ENCODE measurements at places on chromosomes 4 and X.
A peak's percentile ranks its signal among the peaks of the same experiment; 100 is the strongest.

- DNase-seq = no peak
Measured at GRCh38 chrX:44451056-44451455, 91.6 kb downstream of the FUNDC1 start.

GRCh38 chr4:61445374-61446063, 245.4 kb downstream of the ADGRL3 start:
- no peak for DNase-seq

- DNase-seq = peak; percentile 23
Measured at GRCh38 chr4:112513971-112514646, 1.9 kb downstream of the NEUROG2 start.

- no peak for DNase-seq
Measured at GRCh38 chr4:57494821-57495220, 384.6 kb upstream of the IGFBP7 start.

DNA sequence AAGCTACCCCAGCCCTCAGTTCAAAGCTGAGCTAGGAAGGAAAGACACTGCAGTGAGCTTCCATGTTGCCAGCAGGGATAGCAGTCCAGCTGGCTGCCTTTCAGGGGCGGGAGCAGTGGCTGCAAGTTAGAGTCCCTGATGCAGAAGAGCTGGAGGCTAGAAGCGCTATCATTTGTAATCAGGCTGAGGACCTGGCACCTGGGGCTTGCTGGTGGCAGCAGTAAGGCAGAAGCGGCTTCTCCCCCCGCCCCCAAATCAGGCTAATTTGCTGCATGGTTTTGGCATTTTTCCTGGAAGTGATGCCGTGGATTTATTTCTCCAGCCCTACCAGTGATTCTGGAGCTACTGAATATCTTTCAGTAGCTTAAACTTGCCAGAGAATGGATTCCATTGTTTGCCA, 203.3 kb downstream of the CLCN4 start:
- no peak for DNase-seq

GRCh38 chrX:121307449-121307848, 260.0 kb downstream of the GLUD2 start:
- DNase-seq = no peak

DNA sequence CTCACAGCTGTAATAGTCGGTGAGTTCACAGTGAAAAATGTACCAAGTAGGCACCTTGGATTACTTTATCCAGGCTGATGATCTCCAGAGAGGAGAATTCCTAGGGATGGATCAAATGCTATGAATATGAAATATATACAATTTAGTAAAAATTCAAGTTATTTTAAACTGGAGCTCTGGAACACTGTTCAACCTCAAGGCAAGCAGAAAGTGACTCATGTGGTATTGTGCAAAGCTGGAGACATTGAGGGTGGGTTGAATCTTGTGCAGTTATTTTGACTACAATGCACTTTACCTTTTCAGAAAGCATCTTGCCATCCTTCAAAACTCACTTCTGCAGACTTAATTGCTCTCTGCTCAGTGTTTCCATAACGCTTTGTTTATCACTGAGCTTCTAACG, 43.4 kb downstream of the OSTC start:
- DNase-seq = no peak

GRCh38 chrX:45068569-45068968, 132.1 kb downstream of the DIPK2B start:
- DNase-seq = peak; percentile 16

DNA sequence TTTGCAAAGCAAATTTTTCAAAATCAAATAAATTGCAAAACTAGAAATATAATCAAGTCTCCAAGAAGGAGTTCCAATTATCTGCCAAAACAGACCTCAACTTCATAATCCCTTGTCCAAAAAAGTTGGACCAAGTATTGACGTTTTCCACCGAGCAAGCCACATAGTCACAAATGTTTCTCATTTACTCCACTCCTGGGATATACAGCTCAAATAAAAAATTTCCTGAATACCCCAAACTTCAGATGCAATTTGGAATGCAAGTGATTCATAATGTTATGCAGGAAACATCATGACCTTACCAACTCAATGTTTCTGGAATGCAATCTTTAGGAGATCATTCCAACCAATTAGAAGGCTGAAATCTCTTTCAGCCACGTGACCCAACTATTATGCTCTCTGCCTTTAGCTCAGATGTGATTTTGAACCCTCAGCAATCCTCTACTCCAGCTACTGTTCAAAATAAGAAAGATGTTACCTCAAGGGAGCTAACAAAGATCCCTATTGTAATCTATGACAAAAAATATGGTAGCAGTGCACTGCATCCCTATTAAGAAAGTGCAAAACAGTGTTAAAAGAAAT, 72.4 kb downstream of the PRDM5 start:
- no peak for DNase-seq

- DNase-seq = no peak
Measured at GRCh38 chr4:185716141-185716551, 95.8 kb downstream of the SORBS2 start.

DNA sequence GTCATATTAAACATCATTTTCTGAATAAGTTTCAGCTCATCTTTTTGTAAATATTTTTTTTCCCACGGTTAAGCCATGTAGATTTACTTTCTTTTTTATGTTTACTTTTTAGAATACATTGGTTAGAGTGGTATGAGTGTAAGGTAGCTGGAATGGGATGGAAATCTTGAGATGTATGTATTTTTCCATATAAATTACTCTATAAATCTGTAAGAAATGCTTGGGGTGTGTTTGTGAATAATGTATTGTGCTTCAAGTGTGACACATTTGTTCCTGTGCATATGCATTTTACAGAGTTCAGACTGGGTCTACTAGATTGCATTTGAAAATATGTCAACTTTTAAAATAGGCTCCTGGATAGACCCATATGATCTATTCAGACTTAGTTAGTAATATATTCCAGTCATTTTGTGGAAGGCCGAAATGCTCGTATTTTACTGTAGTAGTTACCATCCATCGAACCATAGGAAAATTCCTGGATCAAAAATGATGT, 756.8 kb downstream of the RAPGEF2 start:
- no peak for DNase-seq

DNA sequence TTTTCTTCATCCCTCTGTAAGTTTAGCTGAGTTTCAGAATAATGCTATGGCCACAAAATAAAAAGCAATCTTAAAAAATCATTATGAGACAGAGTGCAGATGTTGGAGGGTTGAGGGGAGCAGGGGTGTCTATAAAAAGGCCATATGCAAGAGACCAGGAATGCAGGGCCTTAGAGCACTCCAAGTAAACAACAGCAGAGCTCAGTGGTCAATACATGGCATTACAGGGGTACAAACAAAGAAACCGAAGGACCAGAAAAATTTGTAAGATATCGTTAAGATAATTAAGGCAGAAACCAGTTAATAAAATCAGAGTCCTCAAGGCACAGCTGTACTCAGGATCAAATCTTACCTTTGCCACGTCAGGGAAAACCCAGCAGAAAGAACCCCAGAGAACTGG, 28.4 kb upstream of the NDST3 start:
- no peak for DNase-seq

DNA sequence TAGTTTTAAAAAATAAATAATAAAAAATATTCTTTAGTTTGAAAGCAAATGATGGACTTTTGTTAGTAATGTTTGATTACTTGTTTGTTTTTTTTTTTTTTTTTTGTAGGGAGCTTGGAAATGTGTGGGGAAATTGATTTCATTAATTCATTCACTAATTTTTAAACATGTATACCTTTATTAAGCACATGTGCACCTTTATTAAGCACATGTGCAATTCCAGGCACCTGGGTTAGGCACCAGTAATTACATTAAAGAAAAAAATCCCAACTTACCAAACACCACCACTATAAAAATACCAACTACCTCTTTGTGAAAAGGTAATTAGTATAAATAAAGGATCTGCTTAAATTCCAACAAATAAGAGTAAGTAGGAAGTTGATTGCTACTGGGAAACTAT, 9.5 kb downstream of the GUCY1B1 start:
- DNase-seq = no peak

DNA sequence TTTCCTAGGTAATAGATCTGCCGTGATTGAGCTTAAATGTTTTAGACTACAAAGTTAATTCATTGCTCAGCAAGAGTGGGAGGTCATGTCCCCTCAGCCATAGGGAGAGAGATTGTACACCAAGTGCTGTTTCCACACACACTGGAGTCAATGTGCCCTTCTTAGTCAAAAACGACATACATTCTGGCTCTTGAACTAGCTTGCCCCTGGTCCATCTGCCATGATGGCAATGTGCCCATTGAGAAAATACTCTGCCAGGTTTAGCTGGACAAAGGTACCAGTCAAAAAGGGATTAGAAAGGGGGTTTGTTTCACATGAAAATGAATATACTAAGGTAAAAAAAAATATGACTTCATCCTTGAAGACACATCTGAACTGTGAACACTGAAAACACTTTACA, 377.1 kb upstream of the ADGRL3 start:
- DNase-seq = no peak

GRCh38 chrX:9033179-9033578, 748 bp downstream of the FAM9B start:
- no peak for DNase-seq

DNA sequence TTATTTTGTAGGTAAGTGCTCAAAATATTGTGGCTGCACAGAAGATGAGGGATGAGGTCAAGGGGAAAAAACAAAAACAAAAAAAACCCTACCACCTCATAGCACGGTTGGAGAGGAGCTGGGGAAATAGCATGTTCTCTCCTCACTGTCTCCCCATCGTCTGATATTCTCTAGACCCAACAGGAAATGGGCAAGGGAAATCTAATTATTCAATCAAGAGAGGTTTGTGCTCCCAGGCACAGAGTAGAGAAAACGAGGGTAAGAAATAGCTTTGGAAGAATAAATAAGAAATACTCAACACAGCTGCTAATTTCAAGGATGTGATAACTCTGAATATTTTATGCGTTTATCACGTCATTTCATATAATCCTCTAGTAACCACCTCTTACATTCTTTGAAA, 619.2 kb upstream of the GNPDA2 start:
- DNase-seq = no peak

DNA sequence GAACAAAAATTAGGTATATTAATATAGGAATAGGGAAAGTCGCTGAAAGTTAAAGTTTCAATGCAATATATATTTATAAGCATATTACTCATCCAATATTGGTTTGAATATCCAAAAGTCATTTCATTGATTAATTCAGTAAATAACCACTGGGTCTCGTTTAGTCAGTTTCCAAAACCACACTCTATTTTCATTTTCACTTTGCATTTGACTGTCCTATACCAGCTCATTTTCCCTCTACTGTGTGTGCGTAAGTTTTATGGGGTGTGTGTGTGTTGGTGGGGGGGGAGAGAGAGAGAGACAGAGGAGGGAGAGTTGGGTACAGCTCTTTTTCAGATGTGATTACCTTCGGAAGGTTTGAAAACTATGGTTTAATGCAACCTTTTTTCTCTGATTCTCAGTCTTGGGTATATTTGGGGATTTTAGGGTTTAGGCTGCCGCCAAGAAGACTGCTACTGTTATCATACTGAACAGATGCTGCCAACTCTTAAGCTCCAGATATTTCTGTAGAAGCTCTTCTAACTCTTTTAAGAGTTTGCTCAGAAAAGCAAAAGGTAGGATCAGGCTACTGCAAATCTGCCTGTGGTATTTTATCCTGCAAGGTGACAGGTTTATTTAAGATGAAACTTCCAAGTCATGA, 1427.4 kb downstream of the PCDH7 start:
- no peak for DNase-seq

GRCh38 chrX:150525061-150525919, 43.1 kb upstream of the MTM1 start:
- no peak for DNase-seq

DNA sequence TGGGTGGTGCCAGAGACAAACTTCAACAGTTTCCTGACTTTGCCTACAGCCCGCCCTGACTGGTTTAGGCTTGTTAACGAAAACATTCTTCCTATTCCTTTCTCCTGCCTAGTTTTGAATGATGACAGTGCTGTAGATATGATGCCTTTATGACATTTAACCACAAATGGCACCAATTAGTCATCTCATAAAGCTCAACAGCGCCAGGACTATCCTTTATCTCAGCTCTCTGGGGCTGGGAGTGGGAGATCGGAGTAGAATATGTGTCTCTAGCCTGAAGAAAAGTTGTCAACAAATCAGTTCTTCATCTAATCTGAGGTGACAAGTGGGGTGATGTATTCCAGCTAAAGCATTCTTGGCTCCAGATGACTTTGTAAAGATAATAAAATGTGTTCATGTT, 64.6 kb upstream of the SH3RF1 start:
- DNase-seq = peak; percentile 8

GRCh38 chrX:134782796-134783195, 124.5 kb upstream of the PLAC1 start:
- peak; percentile 70 for DNase-seq

DNA sequence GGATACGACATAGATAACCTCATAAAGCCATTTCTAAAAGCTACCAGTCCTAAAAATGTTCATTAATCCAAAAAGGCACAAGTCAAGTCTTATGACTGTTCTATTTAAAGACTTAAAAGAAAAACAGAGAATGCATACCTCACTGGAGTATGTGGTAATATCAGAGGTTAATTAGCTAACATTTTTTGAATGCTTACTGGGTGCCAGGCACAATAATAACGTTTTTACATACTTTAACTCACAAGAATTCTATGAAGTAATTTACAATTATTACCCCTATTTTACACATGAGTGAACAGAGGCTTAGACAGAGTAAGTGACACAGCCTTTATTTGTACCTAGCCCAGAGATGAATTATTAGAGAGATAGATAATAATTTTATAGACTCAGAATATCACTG, 207.5 kb downstream of the PDGFC start:
- no peak for DNase-seq

DNA sequence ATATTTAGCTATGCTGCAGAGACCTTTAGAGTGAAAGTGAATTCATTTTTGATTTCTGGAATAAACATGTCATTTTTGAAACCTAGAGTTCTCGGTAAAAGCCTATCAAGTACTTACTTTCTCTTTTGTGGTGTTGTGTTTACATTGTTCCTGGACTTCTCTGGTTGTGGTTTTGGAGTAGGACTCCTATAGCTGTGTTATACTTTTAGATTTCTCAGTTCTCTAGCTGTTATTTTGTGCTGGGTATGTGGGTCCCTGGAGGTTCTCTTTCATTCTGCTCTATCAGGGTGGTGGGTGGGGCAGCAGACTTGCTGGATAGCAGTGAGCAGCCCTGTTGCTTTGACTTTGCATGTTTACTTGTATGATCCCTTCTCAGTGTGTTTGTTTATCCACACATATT, 25.6 kb upstream of the MSMO1 start:
- DNase-seq = no peak

- DNase-seq = no peak
Measured at GRCh38 chr4:39729557-39729956, 31.6 kb downstream of the UBE2K start.

- DNase-seq = no peak
Measured at GRCh38 chrX:69424910-69425309, 79.2 kb upstream of the NALF2 start.

Measured in KBM-7 (cell line).